ENCODE measurements at places on chromosomes 6 and 20.

DNA sequence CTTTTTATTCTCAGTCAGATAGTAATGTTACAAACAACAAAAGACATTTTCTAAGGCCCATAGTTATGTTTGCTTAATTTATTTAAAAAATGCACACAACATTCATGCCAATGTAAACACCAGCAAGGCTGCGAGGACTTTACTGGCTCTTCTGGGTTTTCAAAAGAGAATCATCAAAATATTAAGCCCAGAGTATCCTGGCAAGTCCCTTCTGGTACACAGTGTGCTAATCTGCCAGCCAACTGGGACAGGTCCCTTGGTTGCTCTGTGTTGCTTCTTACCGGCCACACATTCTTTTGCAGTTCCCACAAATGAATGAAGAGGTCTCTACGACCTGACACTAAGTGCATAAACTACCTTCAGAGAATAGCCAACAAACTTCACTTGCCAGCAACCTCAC lies 42.6 kb upstream of the SPDEF start:
- DNase-seq, result no peak

GRCh38 chr6:70673054-70673453 lies 5.4 kb downstream of the SMAP1 start:
- no peak for DNase-seq

DNA sequence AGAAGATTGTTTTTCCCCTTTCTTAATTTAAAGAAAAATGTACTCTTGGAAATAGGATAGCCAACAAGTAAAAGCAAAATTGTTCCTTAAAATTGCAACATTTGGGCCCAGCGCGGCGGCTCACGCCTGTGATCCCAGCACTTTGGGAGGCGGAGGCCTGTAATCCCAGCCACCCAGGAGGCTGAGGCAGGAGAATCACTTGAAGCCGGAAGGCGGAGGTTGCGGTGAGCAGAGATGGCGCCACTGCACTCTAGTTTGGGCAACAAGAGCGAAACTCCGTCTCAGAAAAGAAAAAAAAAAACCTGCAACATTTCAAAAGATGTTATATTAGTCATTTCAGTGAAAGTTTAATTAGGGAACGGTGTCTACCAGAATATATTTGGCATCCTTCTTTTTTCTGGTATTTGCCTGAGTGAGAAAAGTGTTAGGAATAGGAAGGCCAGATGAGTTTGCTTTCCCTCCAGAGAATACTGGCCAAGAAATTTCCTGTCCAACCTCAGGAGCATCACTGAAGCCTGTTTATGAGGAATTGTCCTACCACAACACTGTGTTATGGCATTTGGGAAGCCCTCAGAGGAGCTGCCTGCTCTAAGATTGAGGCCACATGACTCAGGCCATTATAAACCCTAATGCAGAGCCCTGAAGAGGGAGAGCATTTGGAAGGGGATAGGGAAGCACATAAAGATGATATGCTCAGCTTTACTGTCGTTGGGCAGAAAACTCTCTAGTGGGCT lies 1.2 kb upstream of the GJA1 start:
- no peak for DNase-seq

GRCh38 chr6:3803627-3804468 lies 45.3 kb upstream of the FAM50B start:
- DNase-seq, result no peak

- no peak for DNase-seq
These were observed 60.1 kb upstream of the AKIRIN2 start for GRCh38 chr6:87762116-87762515.

- DNase-seq, result no peak
These were observed 54.0 kb downstream of the TRAF3IP2 start for GRCh38 chr6:111551521-111552231.

DNA sequence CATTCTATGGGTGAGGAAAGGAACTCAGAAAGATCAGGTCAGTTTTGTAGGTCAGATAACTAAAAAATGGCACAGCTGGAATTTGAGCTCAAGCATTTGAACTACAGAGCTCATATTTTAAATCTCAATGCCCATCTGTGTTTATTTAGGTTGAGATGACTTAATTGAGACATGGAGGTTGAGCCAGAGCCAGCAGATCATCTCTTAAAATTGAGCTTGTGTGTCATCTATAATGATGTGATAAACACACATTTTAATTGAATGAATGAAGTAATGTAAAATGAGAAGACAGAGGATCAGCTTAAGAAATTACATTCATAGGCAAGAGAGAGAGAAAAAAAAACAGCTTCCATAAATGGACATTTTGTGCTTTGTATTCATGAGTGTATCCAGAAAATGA lies 3.7 kb downstream of the MANEA start:
- no peak for DNase-seq

- DNase-seq, result no peak
These were observed 315.3 kb upstream of the SLC35B3 start for GRCh38 chr6:8750627-8751026.

DNA sequence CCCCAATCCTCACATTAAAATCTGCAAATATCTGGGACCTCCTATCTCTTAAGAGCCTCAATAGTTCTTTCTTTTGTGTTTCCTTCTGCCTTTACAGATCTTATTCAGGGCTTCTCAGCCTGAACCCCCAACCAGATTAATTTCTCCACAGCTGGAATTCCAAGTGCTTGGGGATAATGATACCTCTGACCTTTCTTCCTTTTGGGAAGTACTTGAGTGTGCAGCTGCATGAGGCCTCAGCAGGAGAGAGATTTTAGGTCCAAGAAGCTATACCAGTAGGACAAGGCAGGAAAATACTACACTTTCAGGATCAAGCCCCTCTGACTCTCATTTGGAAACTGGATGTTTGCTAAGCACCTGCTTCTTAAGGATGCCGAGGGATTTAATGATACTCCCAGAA lies 2.6 kb downstream of the PHF20 start:
- DNase-seq, result no peak

- no peak for DNase-seq
These were observed 140.3 kb downstream of the CEP57L1 start for GRCh38 chr6:109235481-109236038.
